SHP77 treated with DMSO at 0.1 percent for 48 hours (cell line): ENCODE measurements at places on chromosomes 4 and X.

- DNase-seq: peak; percentile 32
Measured at GRCh38 chrX:53312946-53313727, 31.8 kb upstream of the IQSEC2 start.

- DNase-seq: no peak
Measured at GRCh38 chr4:86523333-86523732, 70.8 kb upstream of the PTPN13 start.

DNA sequence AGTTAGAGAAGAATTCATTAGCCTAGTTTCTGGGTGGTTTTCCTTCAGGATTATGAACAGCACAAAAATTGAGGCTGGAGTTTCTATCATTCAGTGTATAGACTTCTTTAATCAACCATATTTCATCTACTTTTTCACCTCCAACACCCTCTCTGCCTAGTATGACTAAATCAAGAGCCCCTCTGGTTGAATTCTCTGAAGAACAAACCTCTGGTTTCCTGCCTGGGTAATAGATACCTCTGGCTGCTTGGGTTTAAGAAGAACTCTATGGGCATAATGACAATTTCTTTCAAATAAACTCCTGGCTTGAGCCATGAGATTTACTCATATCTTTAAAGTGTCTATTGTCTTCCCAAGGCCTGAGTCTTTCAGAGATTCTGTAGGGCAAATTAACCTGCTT, 66.5 kb downstream of the C4orf33 start:
- no peak for DNase-seq

DNA sequence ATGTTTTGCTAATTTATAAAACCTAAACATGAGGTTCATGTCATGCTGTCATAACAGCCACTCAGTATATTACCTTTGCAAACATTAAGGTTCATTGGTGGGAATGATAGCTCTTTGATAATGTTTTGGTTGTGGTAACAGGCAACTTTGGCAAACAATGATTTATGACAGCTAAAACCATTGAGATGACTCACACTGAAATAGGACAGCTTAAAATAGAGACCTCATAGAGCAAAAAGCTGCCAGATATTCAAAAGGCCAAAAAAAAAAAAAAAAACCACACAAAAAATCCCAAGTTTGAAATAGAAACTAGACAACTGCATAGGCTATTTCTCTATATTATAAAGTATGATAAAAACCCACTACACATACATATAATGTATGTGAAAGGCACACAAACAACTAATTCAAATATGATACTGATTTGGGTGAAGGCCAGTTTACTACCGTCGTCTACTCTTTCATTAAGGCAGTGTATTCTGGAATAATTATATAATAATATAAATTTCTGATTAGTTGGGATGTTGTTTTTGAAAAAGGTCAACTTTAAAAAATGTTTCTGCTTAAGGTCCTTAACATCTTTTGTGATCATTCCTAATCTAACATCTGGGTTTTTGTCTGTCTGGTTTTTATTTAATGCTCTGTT, 646.0 kb upstream of the PITX2 start:
- DNase-seq: no peak

- peak; percentile 37 for DNase-seq
Measured at GRCh38 chr4:115090483-115091075, 22.8 kb downstream of the NDST4 start.

DNA sequence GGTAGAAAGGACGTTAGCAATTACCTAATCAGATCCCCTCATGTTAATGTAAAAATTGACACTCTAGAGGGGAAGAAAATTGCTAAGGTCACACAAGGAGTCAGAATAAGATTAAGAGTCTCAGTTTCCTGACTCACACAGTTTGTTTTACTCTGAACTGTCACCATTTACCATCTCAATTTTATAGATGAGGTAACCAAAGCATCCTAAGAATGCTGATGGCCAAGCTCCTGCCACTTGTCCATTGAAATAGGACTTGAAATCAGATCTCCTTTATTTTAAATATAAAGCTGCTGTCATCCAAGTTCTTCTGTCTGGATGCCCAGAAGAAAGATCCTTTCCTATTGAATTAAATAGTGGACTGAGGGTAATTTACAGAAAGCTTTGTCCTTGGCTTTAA, 114.8 kb upstream of the VAMP7 start:
- no peak for DNase-seq

GRCh38 chr4:36178484-36178883, 65.8 kb downstream of the ARAP2 start:
- DNase-seq: no peak

- no peak for DNase-seq
Measured at GRCh38 chr4:87425711-87426110, 3.3 kb downstream of the NUDT9 start.

DNA sequence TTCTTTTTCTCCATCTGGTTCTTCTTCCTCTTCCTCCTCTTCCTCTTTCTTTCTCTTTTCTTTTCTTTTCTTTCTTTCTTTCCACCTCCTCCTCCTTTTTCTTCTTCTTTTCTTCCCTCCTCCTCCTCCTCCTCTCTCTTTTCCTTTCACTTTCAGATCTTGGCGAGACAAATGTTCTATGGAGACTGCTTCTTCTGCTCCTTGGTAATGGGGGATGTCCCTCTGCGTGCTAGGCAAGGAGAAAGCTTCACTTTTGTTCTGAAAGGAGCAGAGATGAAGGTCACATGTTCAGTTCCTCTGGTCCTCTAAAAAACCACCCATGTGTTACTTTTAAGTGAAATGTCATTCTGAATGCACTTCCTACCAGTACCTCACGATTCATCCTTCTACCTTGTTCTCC, 33.2 kb downstream of the NBDY start:
- no peak for DNase-seq

DNA sequence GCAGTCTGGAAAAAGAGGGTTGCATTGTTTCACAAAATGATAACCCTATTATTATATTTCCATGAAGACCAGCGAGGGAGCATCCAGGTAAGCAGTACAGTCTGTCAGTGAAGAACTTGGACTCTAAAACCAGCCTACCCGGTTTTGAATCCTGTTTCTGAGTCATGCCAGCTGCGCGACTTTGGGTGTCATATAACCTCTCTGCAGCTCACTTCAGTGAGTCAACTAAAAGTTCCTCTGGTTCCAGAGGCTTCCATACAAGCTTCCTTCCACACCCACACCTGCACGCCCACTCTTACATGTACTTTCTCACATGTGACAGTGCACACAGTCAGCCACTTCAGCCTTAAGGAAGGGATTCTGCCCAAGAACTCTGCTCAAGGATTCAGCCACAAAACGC, 49.8 kb upstream of the PRPS2 start:
- no peak for DNase-seq

DNA sequence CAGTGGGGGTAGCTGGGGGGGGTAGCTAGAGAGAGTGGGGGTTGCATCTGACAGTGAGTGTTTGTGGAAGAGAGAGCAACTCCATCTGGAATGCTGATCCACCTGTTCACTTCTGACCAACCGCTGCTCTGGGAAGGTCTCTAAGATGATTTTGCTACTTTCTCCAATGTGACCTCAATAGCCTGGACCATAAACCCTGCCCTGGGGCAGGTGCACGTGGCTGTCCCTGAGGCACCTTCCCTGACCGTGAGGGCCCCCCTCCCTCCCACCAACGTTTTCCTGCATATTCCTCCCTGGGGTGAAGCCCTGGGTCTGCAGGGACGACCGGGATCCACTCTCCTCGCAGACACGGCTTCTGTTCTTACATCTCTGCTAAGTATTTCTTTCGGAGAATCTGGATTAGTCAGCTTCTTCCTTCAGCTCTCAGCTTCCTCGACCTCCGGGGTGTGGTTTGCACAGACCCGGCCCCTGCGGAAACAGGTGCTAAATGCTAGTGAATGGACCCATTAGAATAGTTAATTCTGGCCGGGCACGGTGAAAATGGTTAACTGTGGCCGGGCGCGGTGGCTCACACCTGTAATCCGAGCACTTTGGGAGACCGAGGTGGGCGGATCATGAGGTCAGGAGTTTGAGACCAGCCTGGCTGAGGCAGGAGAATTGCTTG, 21.4 kb upstream of the PLCXD1 start:
- DNase-seq: no peak

GRCh38 chr4:120755864-120756263, 166.7 kb downstream of the PRDM5 start:
- DNase-seq: no peak

DNA sequence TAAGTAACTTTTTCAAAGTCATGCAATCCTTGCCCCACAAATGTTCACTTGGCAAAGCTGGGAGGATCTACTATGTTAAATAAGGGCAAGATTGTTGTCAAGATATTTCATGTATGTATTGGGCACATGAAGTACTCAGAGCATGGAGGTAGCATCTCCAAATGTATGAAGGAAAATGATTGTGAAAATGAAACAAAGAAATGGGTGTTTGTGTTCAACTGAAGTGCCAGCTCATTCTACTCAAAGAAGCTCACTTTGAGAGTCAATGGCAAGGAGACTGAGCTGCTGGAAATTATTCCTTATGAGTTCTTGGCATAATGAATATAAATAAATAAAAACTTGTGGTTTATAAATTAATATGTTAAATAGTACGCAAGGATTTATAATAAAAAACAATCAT, 124.5 kb upstream of the ARSJ start:
- DNase-seq: no peak

DNA sequence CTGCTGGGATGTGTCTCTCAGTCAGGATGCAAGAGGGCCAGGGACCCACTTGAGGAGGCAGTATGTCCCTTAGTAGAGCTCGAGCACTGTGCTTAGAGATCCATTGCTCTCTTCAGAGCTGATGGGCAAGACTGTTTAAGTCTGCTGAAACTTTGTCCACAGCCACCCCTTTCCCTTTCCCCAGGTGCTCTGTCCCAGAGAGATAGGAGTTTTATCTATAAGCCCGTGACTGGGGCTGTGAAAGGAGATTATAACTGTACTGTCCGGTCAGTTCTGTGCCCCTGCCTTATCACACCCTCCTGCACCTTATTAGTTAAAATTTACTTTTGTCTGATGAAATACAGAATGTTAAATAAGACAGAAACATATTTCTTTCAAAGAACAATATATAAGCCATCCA, 378.4 kb downstream of the PABPC4L start:
- no peak for DNase-seq

DNA sequence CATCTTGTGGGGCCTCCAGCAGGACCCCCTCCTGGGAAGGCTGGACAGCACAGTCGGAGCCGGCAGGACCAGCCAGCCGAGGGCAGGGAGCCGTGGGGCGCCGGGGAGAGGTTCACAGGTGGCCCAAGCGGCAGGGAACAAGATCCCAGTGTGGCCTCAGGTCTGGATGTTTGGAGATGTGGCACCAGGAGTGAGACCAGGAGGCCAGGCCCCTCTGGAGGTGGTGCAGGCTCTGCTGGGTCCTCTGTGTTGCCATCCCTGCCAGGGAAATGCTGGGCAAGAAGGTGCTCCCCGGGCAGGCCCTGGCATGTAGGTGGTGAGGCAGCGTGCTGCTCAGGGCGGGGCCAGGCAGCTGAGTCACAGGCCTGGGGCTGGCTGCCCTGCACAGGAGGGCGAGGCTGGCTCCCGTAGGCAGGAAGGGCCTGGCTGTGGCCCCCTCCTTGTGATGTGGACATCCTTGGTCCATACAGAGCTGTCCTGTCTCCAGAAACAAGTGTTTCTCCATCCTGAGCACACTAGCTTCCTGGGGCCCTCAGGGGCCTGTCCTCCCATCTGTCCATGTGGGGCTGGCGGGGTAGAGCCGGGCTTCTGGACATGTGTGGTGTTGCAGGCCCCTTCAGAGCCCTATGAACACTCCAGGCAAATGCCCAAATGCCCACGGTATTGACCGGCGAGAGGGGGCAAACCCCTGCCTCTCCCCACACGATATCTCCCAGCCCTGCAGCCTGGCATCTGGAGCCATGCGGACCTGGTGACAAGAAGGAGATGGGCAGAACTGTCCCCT, 4.8 kb upstream of the HGFAC start:
- DNase-seq: no peak

DNA sequence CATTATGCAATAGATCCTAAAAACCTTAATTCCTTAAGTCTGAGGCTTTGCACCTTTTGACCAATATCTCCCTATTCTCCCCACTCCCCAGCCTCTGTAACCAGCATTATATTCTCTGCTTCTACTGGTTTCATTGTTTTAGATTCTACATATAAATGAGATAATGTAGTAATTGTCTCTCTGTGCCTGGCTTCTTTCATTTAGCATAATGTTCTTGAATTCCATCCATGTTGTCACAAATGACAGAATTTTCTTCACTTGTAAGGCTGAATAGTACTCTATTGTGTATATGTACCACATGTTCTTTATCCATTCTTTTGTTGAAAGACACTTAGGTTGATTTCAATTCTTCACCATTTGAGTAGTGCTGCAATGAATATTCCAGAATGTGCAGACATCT, 66.0 kb downstream of the MAGEC1 start:
- DNase-seq: no peak

- DNase-seq: no peak
Measured at GRCh38 chrX:126164689-126165400, 1.2 kb downstream of the DCAF12L2 start.

DNA sequence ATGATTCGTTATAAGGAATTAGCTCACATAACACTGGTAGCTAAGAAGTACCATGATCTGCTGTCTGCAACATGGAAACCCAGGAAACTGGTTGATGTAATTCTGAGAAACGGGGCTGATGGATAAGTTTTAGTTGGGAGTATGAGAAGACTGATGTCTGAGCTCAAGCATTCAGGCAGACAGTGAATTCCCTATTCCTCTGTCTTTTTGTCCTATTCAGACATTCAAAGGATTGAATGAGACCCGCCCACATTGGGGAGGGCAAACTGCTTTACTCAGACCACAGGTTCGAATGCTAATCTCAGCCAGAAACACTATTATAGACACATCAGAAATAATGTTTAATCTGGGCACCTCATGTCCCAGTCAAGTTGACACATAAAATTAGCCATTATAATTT, 515.5 kb downstream of the STPG2 start:
- no peak for DNase-seq

DNA sequence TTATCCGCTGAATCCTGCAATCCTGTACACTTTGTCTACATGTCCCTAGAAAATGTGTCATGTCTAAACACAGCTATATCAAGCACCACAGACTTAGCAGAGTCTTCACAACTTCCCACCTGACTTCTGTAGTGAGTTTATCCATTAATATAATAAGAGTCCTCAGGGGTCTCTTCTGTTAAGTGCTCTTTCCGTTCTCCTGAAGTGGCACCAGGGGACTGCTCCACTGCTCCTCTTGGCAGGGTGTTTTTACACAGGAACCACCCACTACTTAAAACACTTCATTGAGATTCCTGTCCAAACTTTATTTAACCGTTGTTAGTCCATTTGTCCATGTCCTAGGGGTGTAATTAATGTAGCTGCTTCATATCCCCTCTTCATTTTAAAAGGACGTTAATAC, 1000.4 kb downstream of the STPG2 start:
- no peak for DNase-seq

DNA sequence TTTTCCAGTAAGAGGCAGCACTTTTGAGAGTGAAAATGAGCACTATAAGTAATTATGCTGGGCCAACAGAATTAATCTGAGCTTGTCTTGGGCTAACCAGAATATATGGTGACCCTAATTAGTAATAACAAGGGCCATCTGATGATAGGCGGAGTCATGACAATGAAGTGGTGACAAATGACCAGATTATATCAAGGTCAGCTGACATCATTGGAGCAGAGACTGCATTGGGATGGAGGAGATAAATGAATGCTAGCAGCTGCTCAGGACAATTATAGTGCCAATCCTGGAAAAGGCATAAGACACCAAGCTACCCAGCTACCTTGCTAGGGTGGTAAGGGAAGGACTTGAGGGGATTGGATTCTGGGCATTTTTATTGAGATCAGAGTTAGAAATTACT, 1548.7 kb downstream of the RPA4 start:
- no peak for DNase-seq

- no peak for DNase-seq
Measured at GRCh38 chr4:123018396-123018775, 96.0 kb upstream of the NUDT6 start.
